LHCN-M2 (cell line): ENCODE measurements at places on chromosomes 6 and 20.

DNA sequence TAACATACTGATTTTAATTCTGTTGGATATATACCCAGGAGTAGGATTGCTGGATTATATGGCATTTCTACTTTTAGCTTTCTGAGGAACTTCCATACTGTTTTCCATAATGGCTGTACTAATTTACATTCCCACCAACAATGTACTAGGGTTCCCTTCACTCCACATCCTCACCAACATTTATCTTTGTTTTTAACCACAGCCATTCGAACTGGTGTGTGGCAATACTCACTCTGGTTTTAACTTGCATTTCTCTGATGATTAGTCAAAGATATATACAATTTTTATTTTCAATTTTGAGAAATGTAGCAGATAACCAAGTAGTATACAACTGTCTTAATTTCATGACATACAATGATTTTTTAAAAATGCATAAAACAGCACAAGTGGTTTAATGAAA, 30.3 kb upstream of the ADGRG6 start:
- no peak for DNase-seq

GRCh38 chr20:49452011-49452482, 30.4 kb downstream of the KCNB1 start:
- no peak for DNase-seq

DNA sequence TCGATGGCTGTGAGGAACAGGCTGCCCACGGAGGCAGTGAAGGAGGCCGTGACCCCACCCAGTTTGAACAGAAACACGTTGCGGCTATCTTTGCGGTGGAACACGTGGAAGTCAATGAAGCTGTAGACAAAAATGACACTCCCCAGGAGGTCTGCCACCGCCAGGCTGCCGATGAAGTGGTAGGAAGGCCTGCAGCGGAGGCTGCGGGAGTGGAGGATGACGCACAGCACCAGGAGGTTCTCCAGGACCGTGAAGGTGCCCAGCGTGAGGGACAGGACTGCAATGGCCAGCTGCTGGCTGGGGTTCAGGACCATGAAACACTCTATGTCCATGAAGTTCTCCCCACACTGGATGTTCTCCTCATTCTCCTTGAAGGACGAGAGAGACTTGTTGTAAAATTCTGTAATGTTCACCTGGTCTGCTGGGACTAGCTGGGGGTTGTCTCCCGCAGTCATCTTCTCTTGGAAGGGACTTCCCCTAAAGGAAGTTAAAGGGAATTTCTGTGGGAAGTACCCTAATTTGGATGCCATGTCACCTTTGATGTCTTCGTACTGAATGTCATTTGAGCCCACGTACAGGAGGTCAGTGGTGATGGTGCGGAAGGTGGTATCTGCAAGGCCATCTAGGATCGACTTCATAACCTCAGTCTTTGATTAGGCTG, 21.4 kb downstream of the CNR1 start:
- DNase-seq: no peak

DNA sequence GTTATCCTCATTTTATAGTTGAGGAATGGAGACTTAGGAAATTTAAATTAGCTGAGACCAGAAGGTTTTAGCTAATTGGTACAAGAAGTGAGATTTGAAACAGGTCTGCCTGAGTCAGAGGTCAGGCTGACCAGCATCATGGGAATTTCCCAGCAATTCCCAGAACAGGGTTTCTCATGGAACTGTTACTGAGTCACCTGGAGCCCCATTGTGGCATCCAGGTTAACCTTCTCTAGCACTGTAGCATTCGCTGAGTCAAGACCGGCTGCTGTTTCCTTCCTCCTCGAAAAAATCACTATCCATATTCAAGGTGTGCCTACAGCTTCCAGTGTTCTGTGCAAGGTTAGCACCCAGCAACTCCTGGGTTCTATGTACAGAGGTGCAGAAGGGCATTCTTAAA, 238.0 kb upstream of the MAN1A1 start:
- peak; percentile 19 for DNase-seq

DNA sequence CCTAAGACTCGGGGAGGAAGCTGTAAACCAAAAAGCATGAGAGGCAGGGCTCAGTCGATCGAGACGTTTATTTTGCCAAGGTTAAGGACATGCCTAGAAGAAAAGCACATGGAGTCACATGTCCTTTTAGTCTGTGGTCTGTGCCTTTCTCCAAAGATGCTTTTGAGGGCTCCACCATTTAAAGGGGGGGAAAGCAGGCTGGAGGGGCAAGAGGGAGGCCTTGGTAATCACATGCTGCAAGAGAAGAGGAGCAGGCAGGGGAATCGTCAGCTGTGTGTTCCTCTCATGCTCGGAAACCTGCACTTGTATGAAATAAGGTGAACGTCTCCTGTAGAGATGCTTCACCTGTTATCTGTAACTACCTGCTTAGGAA, 9.1 kb upstream of the YTHDF1 start:
- DNase-seq: no peak

DNA sequence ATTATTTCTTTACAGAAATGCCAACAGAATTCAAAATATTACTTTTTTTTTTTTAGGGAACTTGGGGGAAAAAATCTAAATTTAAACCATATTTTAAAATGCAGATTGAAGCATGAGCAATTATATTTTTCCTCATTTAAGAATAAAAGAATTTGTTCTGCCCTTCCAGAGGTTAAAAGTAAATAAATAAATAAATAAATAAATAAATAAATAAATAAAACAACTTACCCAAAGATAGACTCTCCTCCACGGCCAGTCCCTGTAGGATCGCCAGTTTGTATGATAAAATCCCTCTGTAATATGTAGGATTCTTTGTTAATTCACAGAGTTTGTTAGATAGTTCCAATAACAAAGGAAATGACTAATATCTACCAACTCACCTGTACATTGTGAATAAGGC, 4.7 kb downstream of the PPIL4 start:
- DNase-seq: no peak

DNA sequence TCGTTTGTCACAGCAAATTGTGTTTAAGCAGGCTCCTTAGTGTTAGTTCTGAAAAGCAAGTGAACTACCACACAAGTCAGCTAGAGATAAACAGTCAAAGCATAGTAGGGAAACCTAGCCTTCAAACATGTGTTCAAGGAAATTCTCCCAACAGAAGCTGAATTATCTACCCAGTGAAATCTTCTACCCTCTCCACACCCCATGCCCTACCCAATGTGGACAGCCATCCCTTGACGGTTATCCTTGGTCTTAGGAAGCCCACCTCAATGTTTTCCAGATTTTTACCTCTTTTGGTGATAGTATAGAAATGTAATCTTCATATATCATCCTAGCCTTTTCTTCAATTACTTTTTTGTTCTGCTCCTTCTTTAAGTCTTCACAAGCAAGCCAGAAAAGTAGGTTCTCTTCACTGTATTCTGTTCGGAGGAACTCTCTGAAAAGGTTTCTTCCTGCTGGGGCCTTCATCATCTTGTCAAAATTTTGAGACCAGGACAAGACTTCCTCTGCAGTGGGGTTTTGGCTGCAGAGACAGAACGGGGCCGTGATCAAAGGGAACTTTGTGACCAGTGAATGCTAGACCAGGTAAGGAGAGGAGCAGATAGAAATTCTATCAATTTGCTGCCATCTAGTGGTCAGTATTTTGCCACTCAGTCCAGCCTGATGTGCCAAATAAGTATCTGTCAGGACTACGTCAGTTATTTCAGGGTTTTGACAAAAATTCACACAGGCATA, 21.6 kb upstream of the MTRF1L start:
- DNase-seq: peak; percentile 53

- DNase-seq: no peak
These were observed 76.9 kb downstream of the NOL4L start for GRCh38 chr20:32507998-32508774.

DNA sequence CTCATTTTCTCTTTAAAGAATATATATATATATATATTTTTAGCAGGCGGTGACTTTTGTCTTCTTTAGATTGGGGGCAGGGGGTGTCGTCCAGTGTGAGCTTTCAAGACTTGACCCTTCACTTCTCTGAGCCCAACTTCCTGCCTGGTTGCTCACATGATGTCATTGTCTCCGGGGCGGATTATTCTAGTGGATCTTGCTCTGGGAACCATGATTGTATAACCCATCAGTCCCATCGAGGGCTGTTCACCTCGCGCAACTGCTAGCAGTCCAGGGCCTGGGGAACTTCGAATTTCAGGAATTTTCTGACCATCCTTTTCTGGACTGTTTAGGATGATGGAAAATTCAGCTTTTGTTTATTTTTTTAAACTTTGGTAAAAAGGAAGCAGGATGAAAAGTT, 1.0 kb downstream of the IGF2R start:
- peak; percentile 84 for DNase-seq

GRCh38 chr6:6775074-6775473, 186.6 kb downstream of the LY86 start:
- no peak for DNase-seq

DNA sequence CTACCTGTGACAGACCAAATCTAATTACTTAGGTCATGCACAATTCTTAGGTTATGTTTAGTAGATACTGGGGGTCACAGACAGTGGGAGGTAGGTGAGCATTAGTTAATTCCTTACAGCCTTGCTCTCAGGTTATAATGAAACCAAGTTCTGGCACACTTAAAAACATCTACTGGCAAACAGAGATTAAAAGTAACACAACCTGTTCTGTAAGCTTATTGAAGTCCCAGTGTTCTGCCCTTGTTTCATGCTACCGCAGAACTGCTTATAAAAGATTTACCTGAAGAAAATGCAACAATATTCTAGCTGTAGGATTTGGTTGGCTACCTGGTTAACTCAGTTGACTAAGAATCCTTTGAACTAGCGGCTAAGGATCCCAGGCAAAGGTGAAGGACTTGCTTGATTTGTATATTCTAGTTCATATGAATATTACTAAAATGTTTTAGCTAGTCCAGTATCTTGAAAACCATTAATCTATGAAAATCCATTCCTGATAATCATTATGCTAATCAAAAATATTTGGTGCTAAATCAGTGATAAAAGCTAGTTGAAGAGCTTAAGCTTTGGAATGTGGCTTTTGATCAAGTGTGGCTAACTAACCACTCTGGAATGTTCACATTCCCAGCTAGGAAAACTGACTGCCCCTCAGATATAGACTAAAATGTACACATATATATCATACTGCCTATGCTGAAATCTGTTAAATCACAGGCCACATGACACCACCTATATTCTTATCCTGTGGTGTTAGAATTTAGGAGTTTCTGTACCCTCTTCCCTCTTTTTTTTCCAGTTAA, 7.2 kb downstream of the PEX3 start:
- DNase-seq: no peak

GRCh38 chr6:30799210-30799609, 54.9 kb upstream of the IER3 start:
- no peak for DNase-seq
